Kidney tubule cell (primary cell): ENCODE measurements at places on chromosomes 13 and 19.
A peak's percentile ranks its signal among the peaks of the same experiment; 100 is the strongest.

DNA sequence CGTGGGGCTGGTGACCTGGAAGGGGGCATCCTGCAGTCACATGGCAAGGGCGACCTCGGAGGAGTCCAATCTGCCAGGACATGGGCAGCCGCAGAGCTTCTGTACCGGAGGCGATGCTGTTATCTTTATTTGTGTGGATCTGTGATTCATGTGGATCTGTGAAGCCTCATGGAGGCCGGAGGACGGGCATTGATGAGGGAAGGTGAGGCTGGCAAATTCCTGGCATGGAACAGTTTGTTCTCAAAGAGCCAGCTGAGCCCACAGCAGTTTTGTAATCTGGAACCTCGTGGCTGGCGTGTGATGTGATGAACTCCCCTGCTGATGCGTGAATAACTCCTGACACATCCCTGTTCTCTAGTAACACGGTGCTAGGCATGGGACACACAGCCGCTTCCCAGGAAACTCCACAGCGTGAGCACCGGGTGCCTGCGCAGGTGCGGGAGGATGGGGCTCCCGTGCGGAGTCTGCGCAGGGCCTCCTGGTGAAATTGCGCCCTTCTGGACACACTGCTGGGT, 40.4 kb downstream of the ATP11A start:
- no peak for DNase-seq

DNA sequence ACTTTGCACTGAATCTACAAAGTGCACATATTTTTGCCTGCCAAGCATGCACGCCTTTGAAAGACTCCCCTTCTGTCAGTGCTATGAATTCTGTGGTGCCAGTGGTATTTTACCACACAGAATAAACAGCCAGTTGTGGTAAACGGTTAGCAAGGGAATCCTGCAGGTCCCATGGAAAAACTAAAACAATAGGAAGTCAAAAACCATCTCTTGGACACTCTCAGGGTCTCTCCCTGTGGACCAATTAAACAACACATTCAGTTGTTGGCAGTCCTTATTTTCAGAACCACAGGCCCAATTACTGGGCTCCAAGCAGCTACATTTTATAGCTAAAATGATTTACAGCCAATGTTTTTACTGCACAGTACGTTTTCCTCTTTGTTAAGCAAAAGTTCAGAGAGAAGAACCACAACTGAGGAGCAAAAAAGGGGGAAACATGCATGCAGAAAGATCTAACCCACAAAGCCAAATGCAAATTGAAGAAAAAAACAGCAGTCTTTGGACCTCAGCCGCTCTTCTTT, 116.9 kb downstream of the KCTD12 start:
- DNase-seq: no peak

DNA sequence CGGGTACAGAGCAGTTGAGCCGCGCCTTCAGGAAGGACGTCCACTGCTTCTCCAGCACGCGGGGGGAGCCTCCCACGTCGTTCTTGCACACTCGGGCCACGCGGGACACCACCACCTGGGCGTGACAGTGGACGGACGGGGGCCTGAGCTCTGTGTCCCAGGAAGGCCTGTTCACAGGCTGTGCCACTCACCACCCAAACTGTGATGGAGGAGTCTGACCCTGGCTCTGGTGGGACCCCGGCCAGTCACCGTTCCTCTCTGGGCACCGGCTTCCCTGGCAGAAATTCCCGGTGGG, 7.0 kb downstream of the SEMA6B start:
- DNase-seq: no peak

- DNase-seq: no peak
These were observed 1140.4 kb downstream of the EFNB2 start for GRCh38 chr13:105395041-105395440.

DNA sequence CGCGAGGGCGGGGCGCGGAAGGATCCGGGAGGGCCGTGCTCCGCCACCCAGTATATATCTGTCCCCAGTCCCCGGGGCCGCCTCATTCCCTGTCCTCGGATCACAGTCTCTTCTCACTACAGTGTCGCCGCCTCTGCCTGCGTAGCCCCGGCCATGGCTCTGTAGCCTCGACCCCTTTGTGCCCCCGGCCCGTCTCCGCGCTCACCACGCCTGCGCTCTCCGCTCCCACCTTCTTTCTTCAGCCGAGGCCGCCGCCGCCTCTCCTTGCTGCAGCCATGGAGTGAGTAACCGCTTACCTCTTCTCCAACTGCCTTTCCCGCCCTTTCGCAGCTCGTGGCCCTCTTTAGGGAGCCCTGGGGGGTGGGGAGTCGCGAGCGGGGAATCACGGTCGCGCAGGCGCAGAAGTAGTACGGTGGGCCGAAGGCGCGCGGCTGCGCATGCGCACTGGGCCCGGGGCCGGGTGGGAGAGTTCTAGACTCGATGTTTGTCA, at the start of the genes ATF5 and NUP62:
Gene ATF5 (plus strand): TSS at position 85 of the 490 bp plus-strand sequence. CDS start 1,646 bp downstream, outside the sequence.
Gene NUP62 (minus strand): TSS at position 384 of the 490 bp plus-strand sequence. CDS start 19,697 bp downstream, outside the sequence.
- DNase-seq: peak; percentile 86
